ENCODE measurements at places on chromosomes 5 and 9.

DNA sequence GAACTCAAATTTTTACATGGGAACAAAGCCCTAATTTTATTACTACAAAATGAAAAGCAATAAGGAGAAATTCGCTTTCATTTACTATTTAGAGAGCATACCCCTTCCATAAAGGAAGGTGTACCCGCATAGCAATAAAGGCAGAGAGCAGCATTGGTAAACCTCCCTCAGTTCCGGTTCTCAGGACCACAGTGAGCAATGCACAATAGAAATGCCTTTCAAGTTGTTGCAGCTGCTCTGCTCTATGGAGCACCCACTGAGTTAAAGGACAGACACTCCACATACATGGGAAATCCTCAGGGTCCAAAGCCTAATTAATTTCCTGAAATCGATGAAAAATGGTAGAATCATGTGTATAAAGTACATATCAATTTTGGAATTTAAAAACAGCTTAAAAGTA lies 89.9 kb upstream of the MPDZ start:
- DNase-seq, result no peak

- DNase-seq, result no peak
Measured at GRCh38 chr5:12017007-12017406, 112.8 kb upstream of the CTNND2 start.

GRCh38 chr5:67303356-67303755 lies 106.8 kb upstream of the CD180 start:
- no peak for DNase-seq

DNA sequence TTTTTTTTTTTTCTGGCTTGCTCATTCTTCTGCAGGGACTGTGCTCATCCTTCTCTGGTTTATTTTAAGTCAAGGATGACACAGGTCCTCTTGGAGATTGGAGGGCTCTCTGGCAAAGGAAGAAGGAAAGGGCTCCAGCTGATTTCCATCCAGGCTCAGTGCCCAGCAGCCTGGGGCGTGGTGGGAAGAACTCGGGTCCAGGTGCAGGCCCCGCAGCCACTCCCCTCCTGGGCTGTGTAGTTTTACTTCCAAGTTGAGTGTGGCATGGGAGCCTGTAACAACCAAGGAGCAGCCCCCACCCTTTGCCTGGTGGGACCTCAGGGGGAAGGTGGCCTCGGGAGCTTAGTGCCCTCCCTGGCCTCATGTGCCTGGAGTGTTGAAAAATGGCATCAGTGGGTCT lies 58.9 kb downstream of the ANKRD33B start:
- no peak for DNase-seq

DNA sequence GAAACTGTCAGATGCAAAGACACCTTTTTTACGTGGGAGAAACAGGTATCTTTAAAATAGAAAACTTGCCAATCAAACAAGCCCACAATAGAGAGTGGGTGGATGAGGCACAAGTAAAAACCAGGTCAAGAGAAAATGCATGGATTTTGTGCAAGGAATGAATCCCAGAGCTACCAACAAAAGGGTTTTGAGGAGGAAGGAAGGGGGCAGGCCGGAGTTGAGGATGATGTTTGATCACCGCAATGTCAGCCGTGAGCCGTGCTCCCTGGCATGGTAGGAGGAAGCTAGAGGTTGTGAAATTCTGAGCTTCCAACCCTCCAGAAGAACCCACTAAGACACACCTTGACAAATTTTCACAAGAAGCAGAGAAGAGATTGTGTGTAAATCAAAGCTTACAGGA lies 53.2 kb downstream of the HRH2 start:
- no peak for DNase-seq

- no peak for DNase-seq
Measured at GRCh38 chr5:147669169-147669869, 113.2 kb downstream of the JAKMIP2 start.

DNA sequence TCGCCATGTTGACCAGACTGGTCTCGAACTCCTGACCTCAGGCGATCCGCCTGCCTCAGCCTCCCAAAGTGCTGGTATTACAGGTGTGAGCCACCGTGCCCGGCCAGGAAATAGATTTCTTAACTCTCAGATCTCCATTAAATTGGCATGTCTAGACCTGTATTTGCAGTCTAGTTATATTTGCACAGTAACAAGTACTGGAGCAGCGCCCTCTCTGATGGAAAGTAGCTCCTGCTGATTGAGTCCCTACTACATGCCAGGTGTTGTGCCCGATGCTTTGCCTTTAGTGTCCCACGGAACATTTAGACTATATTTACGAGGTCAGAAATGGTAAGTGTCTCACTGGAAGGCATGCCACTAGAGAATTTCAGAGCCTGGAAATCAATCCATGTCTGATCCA lies 15.8 kb upstream of the TMED9 start:
- no peak for DNase-seq

DNA sequence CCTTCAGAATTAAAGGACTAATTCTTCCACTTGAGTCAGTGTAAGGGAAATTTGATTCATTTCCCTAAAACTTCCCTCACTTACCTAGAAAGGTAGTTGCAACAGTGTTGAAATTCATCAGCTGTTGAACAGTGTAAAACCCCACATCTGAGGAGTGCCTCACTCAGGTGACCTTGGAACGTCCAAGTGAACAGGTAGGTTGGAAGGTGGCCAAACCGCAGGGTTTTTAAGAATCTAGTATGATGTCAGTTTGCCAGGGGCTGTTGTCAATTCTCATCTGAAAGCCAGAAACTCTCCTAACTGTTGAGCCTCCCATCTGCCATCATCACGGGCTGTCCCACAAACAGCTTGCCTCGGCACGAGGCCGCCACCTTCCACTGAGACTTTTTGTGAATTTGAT lies 105.7 kb downstream of the TMEM174 start:
- DNase-seq, result no peak

DNA sequence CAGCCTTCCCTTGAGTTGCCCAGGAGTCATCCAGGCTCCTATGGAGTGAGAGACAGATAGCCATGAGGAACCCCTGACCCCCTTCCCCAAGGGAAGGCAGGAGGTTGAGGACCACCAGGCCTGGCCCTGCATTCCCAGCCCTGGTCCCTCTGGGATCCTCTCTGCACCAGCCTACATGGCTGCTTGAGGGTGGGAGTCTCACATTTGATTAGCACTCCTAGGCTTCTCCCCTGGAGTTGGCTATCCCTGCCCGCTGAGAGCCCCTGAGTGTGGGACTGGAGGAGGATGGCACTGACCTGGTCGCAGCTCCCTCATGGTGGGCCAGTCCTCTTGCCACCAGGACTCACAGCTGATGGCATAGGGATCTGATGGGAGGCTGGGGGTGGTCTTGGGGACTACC lies 46.7 kb downstream of the SAR1B start:
- no peak for DNase-seq

DNA sequence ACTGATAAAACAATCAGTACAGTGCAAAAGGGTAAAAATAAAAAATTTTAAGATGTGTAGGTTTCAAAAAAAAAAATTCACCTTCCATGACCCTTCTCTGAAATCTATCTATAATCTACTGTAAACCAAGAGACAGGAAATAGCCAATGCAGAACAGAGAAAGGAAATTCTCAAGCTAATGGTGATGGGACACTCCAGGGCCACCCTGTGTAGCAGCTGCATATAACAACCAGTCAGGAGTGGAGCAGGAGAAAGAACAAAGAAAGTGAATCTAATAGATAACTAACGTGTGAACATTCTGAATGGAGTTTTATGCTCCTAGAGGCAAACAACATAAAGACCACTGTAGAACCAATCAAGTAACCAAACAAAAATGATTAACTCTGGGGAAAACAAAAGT lies 16.6 kb downstream of the SPTLC1 start:
- DNase-seq, result no peak

Measured in stimulated activated CD8-positive, alpha-beta memory T cell treated with anti-CD3 and anti-CD28 coated beads, Interleukin-4, amount 100 ng/mL, for 24 hours (primary cell).